ACHN (cell line): ENCODE measurements at places on chromosomes 1 and 21.
A peak's percentile ranks its signal among the peaks of the same experiment; 100 is the strongest.

- DNase-seq: no peak
These were observed 65.9 kb upstream of the LRRN2 start for GRCh38 chr1:204751480-204751879.

DNA sequence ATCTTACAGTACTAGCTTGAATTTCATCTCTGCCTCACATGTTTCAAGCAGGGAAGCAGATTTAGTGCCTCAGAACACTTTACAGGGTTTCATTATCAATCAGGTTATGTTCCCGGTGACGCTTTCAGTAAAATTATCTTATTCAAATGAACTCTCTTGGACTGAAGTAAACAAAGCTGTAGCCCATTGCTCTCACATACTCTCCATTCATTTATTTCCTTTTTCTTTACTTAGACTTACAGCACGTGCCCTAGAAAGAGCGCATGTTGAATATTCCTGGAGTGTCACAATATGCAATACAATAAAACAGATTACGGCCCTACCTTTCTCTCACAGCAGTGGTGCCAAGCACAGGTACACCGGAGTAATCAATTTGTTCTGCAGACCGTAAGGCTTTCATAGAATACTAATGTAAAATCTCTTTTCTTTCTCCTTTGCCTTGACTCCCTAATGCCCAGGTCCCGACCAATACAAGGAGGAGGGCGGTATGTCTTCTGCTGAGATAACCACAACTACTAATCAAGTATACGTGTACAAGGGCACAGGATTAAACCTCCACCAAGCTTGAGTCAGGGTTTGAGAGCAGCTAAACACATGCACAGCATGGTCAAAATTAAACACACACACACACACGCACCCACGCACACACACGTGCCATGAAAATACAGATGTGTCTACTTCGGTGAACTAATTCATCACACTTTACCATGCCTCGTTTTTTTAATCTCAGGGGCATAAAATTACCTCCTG, 62.8 kb downstream of the NRIP1 start:
- no peak for DNase-seq

- DNase-seq: no peak
These were observed 12.7 kb upstream of the WDR26 start for GRCh38 chr1:224447251-224447650.

DNA sequence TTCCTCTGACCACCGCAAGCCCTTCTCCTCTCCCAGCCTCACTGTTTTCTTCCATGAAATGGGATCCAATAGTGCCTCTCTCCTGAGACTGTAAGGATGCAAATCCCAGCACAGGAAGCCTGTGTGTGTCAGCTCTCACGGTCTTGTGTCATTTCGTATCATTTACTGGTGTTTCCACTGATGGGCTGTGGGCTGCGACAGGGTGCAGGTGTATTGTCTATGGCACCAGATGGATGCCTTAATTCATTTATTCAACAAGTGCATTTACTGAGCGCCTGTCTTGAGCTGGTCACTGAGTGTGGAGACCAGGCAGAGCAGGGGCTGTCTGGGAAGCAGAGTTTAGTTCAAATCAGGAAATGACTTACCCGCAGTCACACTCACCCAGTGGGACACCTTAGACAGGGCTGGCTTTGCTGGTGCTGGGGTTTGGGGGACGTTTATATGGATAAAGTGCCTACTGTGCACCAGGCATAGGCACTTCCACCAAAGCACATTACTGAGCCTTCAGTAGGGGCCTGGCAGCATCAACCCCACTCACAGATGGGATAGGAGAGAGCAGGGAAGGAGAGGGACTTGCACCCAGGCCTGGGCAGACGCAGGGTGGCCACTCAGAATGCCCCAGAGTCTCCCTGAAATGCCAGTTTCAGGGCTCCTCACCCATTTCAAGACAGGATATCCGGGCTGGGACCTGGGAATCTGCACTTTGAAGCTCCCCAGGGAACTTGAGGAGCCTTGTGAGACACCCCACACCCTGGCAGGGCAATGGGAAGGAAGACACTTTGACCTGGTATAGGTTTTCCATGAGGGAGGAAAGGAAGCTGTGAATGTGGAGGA, 398.9 kb downstream of the MATN1 start:
- no peak for DNase-seq

GRCh38 chr1:41073971-41074370, 52.4 kb upstream of the SLFNL1 start:
- DNase-seq: peak; percentile 26

GRCh38 chr1:214354440-214355148, 73.6 kb downstream of the SMYD2 start:
- DNase-seq: no peak

DNA sequence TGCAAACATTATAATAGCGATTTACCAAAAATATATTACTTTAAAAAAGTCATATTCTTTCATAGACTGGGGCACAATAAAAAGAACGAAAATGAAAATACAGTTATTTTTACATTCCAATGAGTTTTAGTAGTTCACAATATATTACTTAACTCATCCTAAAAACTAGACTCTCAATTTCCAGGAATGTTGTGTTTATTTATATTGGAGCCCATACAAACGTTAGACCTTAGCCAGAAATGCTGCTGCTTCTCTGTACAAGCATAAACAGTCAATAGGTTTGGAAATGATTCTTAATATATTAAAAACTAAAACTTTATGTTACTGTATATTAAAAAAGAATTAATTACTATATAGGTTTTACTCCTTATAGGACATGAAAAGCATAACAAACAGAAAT, 302.3 kb downstream of the BRINP3 start:
- no peak for DNase-seq

GRCh38 chr1:54604051-54604450, 19.3 kb downstream of the FAM151A start:
- no peak for DNase-seq
